Activated CD8-positive, alpha-beta T cell treated with anti-CD3 and anti-CD28 coated beads for 36 hours (primary cell): ENCODE measurements at places on chromosomes 13 and 19.

- no peak for DNase-seq
These were observed 57.5 kb downstream of the GPC6 start for GRCh38 chr13:93284064-93284463.

GRCh38 chr13:45873491-45874325 is 22.2 kb upstream of the SIAH3 start:
- DNase-seq: no peak

- peak; percentile 61 for DNase-seq
These were observed 32.7 kb upstream of the GPR183 start for GRCh38 chr13:99339736-99340397.

GRCh38 chr13:101452519-101453485 is at the start of gene ITGBL1:
Gene ITGBL1 (plus strand): TSS chr13:101452675. CDS start chr13:101452834, 159 bp downstream.
- DNase-seq: no peak

DNA sequence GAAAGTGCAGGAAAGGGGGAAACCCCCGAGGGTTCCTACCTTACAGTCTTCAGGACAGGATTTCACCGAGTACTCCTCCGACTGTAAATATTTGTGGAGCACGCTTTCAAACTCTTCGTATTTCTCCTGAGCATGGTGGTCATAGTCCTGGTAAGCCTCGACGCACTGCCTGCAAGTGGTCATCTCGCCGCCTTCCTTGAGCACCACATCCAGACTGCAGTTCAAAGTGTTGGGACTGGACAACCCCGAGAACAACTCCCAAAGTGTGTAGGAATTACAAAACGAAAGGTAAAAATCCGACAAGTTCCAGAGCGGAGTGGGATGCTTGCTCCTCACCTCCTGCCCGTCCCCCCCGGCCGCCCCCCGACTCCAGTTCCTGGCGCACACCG is 349.7 kb downstream of the LIG4 start:
- no peak for DNase-seq

- no peak for DNase-seq
These were observed 36.0 kb downstream of the BRD4 start for GRCh38 chr19:15296353-15296752.

- no peak for DNase-seq
These were observed 23.6 kb downstream of the OLFM2 start for GRCh38 chr19:9912551-9913236.

DNA sequence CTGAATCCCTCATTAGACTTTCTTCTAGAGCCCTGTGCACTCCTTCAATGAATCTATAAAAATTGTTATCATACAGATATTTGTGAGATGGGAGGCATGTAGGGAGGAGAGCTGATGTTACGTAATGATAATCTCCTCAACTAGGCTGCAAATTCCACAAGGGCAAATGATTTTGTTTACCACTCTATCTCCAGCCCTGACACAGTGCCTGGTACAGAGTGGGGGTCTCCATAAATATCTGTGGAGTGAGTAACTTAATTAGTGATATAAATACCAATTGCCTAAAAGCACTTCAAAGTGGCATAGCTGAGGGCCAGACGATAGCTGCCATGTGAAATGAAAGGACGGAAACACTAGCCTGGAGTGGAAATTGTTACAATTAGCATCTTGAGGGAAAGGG is 54.2 kb downstream of the SERTM1 start:
- DNase-seq: no peak

GRCh38 chr13:57314897-57315520 is 148.0 kb downstream of the PRR20E start:
- DNase-seq: no peak

- no peak for DNase-seq
These were observed 95.6 kb downstream of the FAM216B start for GRCh38 chr13:42876887-42877545.

GRCh38 chr13:95349267-95349666 is 48.0 kb upstream of the ABCC4 start:
- no peak for DNase-seq

GRCh38 chr13:24606486-24607170 is 73.6 kb upstream of the ATP12A start:
- DNase-seq: no peak

DNA sequence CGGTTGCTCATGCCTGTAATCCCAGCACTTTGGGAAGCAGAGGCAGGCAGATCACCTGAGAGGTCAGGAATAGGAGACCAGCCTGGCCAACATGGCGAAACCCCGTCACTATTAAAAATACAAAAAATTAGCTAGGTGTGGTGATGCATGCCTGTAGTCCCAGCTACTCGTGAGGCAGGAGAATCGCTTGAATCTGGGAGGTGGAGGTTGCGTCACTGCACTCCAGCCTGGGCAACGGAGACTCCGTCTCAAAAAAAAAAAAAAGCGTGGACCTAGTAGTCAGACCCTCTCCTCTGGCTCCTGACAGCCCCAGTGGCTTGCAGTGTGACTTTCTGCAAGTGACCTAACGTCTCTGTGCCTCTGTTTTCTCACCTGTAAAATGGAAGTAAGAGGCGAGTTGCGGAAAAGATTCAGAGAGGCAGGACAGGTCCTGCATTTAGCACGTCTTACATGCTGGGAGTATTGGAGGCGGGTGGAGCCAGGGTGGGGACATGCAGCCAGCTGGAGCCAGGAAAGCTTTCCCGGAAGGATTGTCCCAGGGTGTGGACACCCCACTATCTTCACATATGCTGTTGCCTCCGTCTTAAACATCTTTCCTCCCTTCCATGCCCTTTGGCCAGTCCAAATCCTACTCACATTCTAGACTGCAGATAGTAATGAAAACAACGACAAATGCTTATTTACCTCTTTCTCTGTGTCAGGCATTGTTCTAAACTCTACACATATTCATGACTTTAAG is 2.9 kb downstream of the TUBB4A start:
- no peak for DNase-seq

- no peak for DNase-seq
These were observed 4.7 kb downstream of the PCID2 start for GRCh38 chr13:113203507-113204377.

DNA sequence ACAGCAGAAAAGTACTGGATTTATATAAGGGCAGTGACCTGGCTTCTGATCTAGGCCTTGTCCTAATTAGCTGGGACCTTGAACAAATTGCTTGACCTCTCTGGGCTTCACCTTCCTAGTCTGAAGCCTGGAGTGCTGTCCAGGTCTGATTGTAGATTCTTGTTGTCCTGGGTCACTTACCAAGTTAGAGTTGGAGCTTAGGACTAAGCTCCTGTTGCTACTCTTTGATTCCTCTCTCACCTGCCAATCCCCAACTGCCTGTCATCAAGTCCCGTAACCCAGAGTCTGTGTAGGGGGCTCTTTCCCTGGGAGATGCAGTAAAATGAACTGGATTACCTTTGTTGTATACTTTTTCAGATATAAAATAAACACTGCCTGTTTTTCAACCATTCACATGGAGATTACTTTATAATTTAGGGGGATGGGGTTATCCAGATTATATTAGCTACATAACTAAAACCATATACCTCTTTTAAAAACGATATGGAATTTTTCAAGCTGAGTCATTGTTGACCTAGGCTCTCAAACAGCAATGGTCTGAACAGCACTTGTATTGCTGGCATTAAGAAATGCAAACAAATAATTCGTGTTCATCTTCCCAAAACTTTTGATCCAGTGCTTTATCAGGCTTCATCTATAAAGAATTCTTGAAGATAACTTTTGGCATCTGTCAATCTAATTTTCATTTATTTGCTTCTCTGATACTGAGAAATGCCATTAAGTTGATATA is 5.8 kb downstream of the ARHGAP35 start:
- DNase-seq: no peak

- DNase-seq: no peak
These were observed 40.1 kb downstream of the LTBP4 start for GRCh38 chr19:40641281-40641680.

DNA sequence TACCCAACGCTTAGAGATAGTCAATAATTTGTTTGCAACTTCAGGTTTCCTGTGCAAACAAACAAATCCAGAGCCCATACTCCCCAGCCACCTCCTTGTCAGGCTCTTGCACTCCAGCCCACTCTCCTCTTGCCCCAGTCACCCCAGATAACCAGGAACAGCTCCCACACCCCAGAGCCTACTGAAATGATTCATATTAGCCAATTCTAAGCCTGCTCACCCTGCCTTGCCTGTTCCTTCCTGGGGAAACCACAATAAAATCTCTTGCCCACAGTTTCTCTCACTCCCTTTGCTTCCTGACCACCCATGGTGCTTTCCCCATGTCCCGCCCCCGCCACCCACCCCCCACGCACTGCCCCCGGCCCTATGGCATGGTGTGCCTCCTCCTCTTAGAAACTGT is 3.8 kb upstream of the ACTL9 start:
- peak; percentile 57 for DNase-seq

DNA sequence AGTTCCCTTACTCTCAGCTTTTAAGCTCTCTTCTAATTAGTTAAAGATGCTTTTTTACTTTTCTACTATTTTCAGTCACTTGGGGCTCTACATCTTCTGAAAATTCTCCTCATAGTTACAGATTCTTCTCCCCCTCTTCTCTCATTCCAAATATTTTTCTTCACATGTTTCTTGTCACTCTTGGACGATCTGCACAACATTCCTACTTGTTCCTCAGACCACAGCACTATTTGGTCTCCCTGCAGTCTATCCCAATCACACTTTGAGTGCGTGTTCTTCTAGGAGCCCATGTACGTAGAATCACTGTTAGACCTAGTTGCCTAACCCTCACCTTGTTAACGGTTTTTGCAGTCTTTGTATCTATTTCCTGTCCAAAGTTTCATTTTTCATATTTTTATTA is 222.5 kb upstream of the SPRY2 start:
- no peak for DNase-seq

DNA sequence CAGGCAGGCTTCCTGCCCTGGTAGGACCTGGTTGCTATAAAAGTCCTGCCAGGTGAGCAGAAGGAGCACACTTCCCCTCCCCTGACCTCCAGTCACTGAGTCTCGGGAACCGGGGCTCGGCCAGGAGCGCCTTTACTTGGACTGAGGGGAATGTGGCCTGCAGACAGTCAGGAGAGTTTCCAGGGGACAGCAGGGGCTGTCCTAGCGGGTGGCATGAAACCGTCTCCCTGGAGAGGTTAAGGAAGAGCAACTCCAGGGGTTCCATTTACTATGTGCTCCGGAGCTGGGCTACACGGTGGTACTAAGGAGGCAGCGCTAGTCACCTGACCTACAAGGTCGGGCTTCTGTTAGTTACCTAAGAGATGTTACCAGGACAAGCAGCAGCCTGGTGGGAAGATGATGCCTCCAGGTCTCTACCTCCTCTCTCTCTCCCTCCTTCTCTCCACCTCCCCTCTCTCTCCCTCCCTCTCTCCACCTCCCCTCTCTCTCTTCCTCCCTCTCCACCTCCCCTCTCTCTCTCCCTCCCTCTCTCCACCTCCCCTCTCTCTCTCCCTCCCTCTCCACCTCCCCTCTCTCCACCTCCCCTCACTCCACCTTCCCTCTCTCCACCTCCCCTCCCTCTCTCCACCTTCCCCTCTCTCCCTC is 4.1 kb upstream of the CNOT3 start:
- DNase-seq: no peak

DNA sequence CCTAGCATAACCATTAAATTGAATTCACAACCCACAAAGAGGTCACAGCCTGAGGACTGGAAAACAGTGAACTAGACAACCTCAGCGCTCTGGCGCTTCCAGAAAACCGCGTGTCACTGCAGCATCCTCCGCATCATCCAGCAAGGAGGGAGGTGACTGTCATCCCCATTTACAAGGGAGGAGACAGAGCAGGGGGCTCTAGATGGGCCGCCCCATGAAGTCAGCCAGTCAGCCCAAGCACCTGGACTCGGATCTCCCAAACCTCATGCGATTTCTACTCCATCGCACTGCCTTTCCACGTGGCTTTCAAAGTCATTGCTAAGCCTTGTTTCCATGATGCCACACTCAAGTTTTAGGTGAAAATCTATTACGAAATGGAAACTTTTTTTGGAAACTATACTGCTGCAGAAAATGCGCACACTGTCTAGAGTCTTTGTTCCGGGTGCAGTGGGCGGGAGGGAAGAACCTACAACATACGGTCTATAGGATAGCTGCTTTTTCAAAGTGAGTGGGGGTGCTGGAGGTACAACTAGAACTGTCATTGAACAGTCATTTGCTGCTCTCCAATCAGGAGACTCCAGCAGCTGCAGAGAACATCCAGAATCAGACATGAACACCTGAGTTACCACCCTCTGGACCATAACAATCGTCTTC is 2.8 kb downstream of the AP3D1 start:
- DNase-seq: peak; percentile 35

GRCh38 chr19:13827656-13828055 is 32.4 kb downstream of the ZSWIM4 start:
- DNase-seq: no peak
